Heart right ventricle (tissue), 16 donors: ENCODE measurements at places on chromosomes 6 and 20. TPM values are rescaled to one million over a fixed set of nuclear protein-coding genes. Genes with fewer than 3 reads are reported as not detected.

DNA sequence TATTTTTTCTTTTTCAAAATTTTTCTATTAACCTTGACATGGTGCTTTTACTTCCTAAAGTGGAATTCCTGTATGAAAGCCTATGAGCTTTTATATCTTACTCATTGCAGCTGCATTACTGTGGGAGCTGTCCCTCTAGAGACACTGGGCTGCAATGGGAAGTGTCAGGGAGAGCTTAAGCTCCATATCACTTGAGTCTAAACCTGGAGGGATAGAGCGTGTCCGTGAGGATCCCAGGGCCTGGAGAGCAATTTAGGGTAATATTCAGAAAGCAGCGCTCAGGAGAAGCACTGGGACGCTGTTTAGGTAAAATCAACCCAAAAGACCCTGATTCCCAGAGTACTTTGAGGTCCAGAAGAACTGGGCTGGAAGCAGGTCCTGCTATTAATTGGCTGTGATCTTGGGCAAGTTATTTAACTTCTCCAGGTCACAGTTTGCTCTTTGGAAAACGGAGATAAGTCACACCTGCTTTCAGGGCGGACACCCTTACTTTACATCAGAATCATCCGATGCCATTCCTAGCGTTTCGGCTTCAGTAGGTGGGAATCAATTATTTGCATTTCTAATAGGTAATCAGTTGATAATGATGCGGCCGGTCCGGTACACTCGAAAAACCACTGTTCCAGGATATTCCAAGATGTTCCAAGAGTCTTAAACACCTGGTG is 628 bp upstream of the ERGIC3 start:
- DNase-seq, result no peak

DNA sequence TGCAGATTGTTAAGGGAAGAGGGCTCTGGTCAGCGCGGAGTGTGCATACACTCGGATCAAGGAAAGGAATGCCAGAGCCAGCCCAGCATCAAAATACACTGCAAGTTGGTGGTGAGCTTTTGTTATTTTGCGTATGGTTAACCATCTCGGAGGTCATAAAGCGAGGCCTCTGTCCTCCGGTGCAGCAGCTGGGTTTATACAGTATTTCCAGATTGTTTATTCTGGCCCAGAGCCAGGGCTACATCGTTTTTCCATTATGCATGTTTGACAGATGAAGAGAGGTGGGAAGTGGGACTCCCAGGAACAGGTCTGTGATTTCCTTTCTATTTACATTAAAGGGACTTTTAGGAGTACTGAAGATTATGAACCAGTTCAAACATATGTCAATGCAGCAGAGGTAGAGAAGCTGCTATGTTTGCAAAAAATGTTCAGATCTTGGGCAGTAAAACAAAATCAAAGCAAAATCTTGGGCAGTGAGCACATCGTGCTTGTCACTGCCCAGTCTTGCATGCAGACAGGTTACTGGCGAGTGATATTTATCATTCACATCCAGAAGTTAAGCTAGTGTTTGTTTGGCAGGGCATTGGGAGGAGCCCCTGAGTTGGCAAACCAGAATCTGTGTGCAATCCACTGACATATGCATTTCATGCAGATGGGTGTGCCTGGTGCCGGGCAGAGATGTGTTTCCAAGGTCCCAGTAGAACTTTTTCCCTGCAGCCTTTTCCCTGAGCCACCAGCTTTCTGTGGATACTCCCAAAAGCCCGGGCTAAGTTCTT is 256.3 kb upstream of the TAB2 start:
- no peak for DNase-seq

The RGL2 gene
- polyA plus RNA-seq, result 51.8 TPM

The NT5E gene
- 1.7 TPM for polyA plus RNA-seq

The NCOA7 gene
- polyA plus RNA-seq, result 10.2 TPM

DNA sequence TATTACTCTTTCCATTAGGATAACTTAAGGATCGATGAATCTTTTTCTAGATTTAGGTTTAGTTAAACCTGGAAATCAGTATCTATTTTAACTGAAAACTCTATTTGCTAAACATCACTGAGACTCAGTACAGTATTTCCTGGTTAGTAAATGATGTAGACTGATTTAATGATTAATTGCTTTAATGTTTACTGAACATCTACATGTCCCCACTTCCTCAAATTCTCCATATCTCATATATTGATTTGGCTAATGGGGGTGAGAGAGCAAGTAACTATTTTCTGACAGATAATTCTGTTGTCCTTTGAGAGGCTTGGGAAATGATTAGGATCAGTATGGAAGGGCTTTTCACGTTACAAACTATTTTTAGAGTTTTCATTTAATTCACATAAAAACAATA is 10.3 kb downstream of the MKKS start:
- no peak for DNase-seq

DNA sequence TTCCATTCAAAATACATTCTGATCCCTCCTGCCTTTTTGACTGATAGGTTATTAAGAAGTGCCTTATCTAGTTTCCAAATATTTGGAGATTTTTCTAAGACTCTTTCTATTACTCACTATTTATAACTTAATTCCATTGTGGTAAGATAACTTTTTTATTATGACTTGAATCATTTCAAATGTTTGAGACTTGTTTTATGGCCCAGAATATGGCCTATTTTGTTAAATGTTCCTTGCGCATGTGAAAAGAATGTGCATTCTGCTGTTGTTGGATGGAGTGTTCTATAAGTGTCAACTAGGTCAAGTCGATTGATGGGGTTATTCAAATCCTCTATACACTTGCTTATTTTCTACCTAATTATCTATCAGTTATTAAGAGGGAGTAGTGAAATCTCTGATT is 13.1 kb upstream of the TCP11 start:
- DNase-seq, result no peak

- DNase-seq, result no peak
These were observed 527.8 kb upstream of the FLRT3 start for GRCh38 chr20:14865169-14865568.

DNA sequence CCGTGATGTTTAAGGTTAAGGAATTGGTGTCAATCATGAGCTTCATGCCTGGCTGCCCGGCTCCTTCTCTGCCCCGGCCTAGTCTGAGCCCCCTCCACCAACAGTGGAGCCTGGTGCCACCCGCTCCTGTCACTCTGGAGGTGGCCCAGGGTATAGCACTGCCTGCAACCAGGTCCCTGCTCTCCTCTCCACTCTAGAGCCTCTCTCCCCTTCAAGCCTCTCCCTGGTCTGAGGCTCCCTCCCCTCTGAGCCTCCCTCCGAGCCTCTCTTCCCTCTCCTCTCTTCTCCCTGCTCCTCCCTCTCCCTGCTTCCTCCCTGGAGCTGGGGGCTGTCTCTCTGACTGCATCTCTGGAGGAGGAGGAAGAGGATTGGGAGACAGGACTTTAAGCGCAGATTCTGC is 31.3 kb upstream of the MRGBP start:
- DNase-seq, result no peak

GRCh38 chr20:46173652-46174468 is 55.7 kb downstream of the CD40 start:
- no peak for DNase-seq

DNA sequence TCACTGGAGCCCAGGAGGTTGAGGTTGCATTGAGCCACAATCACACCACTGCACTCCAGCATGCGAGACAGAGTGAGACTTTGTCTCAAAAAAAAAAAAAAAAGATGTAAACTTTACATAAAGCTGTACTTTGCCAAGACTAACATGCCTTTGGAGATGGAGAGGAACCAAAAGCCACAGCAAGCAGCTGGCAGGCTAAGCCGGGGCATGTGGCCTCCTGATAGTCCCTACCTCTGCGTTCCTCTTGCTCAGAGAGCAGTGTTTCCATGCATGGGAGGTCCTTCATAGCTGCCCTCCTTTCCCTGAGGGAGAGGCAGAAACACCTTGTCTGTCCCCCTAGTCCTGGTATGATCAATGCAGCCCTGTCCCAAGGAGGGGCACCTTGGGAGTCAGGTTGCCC is 35.2 kb downstream of the SPATA2 start:
- no peak for DNase-seq

DNA sequence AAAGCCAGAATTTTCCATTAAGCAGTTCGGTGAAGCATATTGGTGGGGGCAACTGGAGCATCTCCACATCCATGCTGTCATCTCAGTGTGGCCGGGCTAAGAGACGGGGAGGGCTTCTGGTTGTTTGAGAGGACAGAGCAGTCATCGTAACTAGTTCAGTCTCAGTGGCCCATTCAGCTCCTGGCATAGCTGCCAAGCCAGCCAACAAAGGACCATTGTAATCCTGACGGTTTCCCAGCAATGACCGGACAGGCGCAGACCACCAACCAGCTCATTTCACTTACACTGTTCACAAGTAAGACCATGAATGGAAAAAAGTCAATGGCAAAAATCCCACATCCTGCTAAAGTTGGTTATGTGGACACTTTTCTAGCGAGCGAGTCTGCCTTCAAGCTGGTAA is 14.9 kb upstream of the HDDC2 start:
- no peak for DNase-seq

- DNase-seq, result no peak
These were observed 20.0 kb downstream of the TAF4 start for GRCh38 chr20:62045529-62046285.

The OOEP gene
- 0.03 TPM for polyA plus RNA-seq

DNA sequence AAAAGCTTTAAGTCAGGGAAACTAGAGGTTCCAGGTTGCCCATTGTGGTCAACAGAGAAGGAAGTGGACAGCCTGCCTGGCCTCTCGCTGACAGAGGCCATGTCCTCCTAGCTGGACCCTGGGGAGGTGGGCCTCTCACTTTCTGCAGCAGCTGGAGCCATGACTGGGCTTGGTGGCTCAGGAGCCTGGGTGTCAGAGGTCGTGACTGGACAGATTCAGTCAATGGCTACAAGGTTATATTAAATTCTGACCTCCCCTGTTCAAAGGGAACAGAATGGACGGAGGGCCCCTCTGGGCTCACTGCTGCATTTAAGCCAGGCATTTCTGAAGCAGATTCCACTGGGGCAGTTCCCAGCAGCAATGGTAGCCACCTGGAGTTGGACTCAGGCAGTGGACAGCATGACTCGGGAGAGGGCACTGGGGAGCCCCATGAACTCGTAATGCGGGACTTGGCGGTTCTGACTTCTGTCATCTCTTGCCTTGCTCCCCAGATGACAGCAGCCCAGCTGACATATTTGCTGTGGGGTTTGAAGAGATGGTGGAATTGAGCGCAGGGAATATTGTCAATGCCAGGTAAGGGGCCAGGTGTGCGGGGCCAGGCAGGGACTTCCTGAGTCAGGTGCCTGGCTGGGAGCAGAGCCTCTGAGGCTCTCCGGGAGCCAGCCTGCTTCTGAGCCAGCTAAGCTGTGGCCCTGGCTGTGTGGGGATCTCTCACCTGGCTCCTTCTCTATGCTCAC is 86.7 kb downstream of the SYNJ2 start:
- no peak for DNase-seq

DNA sequence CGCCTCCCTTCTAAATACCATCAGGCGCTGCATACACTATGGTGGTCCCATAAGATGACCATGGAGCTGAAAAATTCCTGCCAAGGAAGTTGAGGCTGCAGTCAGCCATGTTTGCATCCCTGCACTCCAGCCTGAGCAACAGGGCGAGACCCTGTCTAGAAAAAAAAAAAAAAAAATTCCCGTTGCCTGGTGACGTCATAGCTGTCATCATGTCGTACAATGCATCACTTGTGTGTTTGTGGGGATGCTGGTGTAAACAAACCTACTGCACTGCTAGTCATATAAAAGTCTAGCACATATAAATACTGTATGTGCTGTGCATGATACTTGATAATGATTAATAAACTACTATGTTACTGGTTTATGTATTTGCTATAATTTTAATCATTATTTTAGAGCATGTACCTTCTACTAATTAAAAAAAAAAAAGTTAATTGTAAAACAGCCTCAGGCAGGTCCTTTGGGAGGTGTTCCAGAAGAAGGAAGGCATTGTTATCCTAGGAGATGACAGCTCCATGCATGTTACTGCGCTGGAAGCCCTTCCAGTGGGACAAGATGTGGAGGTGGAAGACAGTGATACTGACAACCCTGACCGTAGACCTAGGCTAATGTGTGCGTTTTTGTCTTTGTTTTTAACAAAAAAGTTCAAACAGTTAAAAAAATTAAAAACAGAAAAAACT is 132.6 kb downstream of the BANF2 start:
- DNase-seq, result no peak

DNA sequence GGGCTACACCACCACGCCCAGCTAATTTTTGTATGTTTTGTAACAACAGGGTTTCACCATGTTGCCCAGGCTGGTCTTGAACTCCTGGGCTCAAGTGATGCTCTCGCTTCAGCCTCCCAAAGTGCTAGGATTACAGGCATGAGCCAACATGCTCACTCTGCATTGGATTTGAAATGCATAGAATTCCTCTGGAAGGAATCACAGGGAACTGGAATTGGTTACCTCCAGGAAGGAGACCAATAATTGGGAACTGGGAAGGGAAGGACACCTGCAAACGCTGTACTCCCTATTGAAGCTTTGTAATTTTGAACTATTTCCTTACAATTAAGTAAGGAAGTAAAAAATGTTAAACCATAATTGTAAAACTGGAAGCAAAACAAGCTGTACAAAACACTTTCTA is 12.3 kb upstream of the TP53INP2 start:
- no peak for DNase-seq

- DNase-seq, result peak; percentile 71
These were observed 171.4 kb downstream of the GMPR start for GRCh38 chr6:16409531-16410441.

- DNase-seq, result no peak
These were observed 518.5 kb downstream of the CD83 start for GRCh38 chr6:14635934-14636591.

DNA sequence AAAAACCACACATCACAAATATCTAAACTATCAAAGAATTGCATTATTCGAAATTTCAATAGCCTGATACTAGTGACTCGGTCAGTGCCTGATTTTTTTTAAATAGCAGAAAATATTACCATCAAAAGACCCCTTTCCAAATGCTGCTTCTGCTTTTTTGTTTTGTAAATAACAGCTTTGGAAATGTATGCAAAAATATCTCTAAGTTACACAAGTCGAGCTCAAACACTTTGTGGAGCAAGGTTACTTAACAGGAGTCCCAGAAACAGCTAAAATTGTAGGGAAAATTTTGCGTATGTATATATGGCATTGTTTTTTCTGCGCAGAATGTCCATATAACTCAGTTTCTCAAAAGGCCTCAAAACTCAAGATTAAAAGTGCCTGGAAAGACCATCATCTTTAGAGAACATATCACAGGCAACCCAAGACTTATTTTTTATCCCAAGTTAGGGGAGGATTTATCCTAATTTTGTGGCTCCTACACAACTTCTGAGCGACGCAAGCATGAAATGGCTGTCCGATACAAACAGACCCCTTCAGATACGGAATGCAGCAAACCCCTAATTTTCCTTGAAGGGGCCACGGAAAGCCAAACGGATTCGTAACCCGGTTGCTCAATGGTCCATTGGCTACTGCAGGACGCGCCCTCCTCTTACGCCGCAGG is 1.3 kb downstream of the CEP85L start:
- no peak for DNase-seq

- no peak for DNase-seq
These were observed 13.3 kb downstream of the GRM4 start for GRCh38 chr6:34132486-34133185.

The SEL1L2 gene
- polyA plus RNA-seq, result 0.95 TPM
